ENCODE measurements at places on chromosomes 6 and 20.

DNA sequence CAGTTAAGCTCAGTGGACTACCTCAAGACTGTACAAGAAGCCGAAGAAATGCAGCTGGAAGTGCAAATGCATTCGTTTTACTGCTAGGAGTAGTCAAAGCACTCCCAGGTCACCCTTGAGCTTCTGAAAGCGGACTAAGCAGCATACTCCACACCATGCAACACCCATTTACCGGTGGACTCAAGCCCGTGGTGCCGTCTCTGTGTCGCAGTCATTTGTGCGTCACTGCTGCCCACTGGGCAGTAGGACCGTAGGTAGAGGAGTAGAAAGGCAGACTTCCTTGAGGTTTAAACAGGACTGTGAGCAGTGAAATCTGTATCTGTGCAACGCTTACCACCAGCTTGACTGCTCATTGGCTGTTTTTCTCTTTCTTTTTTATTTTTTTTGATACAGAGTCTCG lies 89.0 kb upstream of the FAM8A1 start:
- no peak for DNase-seq

- no peak for DNase-seq
Measured at GRCh38 chr6:139635401-139636130, 261.1 kb upstream of the CITED2 start.

GRCh38 chr6:43532201-43532600 lies 15.3 kb downstream of the POLR1C start:
- no peak for DNase-seq

DNA sequence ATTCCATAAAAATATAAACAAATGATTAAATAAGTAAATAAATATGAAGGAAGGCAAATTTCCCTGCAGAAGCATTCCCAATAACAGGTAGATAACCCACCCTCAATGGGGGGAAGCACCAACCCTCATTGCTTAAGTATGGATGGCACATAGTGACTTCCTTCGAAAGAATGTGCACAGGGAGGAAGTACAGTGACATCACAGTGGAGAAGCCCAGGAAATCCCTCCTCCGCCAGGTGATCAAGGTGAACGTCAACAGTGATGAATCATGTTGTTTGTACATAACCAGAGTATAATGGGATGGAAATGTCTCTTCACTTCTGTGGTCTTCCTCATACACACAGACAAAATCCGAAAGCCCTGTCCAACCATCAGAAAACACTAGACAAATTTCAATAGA lies 267.9 kb downstream of the THBS2 start:
- DNase-seq, result no peak

DNA sequence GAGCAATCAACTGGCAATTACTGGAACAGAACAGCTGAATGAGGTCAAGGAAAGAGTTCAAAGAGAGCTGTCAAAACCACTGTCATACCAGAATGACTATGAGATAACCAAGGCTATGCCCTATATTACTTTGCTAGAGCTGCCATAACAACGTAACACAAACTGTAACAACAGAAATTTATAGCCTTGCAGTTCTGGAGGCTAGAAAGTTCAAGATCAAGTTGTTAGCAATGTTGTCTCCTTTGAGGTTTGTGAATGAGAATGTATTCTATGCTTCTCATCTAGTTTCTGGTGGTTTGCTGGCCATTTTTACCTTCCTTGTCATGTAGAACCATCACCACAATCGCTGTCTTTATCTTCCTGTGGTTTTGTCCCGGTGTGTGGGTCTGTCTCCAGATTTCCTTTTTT lies 1323.0 kb upstream of the GJE1 start:
- peak; percentile 6 for DNase-seq

- DNase-seq, result no peak
Measured at GRCh38 chr6:154673919-154674318, 59.3 kb upstream of the SCAF8 start.

DNA sequence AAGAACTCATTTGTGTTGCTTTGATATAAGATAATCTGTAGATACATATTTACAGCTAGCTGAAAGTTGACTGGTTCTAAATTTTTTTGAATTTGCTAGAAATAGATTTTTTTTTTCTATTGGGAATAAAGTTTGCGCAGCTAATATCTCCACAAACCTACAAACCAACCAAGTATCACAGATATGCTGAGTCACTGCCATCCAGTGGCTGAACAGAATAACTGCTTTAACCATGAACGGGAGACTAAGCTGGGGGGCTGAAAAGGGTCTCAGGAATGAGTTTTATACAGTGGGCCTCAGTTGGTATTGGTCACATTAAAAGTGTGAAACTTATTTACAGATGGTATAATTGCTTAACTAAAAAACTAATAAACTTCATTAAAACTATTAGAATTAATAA lies 326.7 kb upstream of the CNR1 start:
- no peak for DNase-seq

DNA sequence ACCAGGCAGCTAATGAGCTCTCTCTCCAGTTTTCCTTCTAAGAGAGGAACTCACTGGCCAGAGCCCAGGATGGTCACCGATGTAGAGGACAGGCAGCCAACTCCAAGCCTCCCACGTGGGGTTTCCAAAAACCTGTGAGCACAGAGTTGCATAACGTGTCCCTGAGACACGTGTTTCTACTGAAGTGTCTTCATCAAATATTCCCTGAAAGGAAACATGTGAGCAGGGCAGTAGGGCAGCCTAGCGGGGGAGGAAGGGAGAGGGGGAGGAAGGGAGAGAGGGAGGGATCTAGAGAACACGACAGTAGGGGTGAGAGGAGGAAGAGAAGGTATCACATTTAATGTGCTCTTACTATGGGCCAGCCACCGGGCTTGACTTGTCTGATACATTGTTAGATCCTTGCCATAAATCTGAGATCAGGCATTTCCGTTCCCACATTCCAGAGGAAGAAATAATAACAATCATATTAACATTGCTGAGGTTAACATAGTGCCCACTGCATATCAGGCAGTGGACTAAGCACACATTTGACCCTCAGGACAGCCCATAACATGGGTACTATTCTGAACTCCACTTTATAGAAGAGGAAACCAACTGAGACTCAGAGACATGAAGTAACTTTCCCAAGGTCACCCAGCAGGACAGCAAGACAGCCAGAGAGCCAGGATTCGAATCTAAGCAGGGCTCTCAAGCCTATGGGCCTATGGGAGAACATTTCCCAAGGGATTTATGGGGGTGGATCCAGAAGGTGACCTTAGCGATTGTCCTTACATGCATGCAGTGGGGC lies 4.5 kb upstream of the SYS1 start:
- peak; percentile 49 for DNase-seq

- no peak for DNase-seq
Measured at GRCh38 chr6:119077391-119077642, 1.1 kb downstream of the FAM184A start.

- DNase-seq, result no peak
Measured at GRCh38 chr6:170176136-170176897, 114.6 kb downstream of the DLL1 start.

GRCh38 chr6:168394606-168395005 lies 46.4 kb upstream of the SMOC2 start:
- DNase-seq, result no peak

DNA sequence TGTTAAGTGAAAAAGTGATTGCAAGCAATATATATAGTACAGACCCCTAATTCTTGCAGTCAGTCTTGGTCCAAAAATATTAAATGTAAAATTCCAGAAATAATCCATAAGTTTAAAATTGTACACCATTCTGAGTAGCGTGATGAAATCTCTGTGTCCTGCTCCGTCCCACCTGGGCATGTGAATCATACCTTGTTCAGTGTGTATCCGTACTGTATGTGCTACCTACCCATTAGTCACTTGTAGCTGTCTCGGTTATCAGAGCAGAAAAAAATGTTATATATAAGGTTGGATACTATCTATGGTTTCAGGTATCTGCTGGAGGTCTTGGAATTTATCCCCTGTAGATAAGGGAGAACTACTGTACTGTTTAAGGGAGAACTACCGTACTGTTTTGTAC lies 16.3 kb downstream of the IRAK1BP1 start:
- DNase-seq, result no peak

DNA sequence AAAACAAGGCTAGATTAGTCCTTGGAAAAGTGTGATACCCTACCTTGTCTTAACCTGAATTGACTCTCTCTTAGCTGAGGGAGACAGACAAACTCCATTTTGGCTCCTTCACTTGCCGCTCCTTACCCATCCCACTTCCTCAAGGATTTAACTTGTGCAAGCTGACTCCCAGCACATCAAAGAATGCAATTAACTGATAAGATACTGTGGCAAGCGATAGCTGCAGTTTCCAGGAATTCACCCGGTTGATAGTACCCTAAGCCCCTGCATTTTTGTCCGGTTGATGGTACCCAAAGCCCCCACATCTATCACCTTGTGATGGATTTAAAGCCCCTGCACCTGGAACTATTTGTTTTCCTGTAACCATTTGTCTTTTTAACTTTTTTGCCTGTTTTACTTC lies 1.9 kb upstream of the SERINC3 start:
- no peak for DNase-seq

DNA sequence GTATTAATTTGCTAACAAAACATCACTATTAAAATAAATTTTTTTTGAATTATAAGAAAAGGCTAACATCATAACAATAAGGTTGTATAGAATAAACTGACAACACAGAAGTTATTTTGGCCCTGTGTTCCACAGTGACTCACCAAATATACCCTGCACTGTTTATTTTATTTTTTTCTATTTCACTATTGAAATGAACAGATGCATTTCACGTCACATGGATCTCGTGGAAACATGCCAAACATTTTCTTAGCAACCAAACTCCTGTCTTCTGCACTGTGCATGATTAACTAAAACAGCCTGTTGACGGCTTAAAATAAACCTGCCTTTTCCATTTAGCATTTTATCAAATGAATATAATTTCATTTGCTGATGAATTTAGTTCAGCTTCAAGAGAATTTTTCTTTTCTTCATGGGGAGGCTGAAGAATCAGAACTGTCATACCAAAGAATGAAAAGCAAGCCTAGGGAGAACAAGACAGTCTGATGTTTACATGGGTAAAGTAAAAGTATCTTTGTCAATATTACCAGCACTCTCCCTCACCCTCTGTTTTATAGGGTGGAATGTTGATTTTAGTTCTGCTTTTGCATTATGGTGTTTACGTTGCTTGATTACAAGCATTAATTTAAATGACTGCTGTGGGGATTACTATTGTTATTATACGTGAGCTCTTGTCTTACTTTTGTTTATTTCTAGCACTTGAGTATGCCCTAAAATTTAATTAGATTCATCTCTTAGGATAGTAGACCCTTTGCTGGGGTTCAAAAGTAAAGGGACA lies 115.3 kb downstream of the LCA5 start:
- DNase-seq, result peak; percentile 76

DNA sequence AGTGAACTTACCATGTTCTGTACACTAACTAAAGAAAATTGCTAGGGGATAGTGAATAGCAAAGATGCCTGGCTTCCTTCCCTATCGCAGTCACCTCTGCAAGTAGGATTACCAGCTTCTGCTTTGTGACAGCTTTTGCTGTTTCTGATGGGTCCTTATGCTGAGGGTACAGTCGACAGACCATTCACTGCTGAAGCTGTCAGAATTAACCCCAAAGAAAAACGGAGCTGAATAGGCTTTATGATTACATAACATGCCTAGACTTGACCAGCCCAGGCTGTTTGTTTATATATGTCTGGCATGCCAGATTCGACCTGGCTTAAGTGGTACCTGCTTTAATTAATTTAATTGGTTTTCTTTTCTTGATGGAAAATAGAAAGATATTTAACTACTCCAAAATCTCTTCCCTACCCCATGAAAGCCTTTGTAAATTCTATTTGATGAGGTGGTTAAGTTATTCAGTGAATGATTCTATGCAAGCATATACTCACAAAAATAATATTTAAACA lies 21.7 kb upstream of the PRELID3B start:
- DNase-seq, result no peak

GRCh38 chr20:25251558-25251957 lies 3.7 kb downstream of the PYGB start:
- DNase-seq, result no peak

GRCh38 chr6:22218410-22218809 lies 78.4 kb downstream of the PRL start:
- no peak for DNase-seq

- no peak for DNase-seq
Measured at GRCh38 chr20:57398231-57398821, 7.1 kb downstream of the RBM38 start.

DNA sequence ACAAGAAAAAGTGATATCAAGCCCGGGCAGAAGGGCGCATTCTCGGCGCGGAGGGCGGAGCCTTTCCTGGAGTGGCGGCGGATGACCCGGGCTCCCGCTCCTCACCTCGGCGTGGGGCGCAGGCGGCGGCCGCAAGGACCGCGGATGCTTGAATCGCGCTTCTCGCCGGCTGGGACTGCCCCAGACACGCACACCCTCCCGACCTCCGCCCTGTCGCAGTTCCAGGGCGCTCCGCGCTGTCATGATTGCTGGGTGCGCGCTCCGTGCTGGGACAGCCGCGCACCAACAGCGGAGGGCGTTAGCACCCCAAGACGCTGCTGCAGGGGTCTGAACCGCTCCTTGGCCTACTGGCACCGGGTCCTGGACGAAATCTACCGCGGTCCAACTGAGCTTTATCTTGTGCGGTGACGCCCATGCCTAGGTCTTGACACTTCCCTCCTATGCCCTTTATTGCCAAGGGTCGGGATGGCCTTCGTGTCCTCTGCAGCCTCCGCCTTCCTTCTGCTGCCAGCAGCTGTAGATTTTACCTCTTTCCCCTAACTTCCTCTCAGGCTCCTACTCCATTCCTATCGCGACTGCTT lies 43.3 kb downstream of the IRAK1BP1 start:
- DNase-seq, result no peak

DNA sequence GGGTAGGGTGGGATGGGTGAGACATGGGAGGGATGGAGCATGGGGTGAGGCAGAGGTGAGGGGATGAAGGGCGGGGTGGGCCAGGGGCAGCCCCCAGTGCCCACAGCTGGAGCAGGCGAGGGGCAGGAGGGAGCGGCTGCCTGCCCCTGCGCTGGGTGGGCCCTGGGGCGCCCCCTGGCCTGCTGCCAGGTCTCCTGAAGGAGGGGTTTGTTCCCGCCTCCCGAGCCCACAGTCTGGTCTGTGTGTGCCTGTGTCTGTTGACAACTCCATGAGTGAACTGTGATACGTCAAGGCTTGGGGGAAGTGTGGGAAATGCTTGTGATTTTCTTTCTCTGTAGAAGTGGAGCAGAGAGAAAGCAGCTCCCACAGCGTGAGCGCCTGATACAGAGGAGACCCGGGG lies 10.9 kb upstream of the MRGBP start:
- no peak for DNase-seq

- DNase-seq, result peak; percentile 39
Measured at GRCh38 chr20:45685896-45686295, 15.9 kb upstream of the WFDC11 start.

DNA sequence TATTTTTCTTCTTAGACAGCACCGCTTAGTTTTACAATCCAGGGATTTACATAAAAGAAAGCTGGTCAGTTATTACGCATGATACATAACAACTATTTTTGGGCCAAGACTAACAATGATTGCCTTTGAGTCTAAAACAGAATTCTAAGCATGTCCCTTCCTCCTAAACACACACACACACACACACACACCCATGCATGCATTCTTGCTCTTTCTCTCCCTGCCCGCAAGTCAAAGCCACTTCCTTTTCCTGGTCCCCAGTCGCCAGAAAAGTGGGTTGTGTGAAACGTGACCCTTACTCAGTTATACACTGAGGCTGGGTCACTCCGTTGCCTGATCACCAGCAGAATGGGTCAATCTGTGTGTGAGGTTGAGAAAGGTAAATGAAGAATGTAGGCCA lies 31.4 kb downstream of the FYN start:
- peak; percentile 85 for DNase-seq

- DNase-seq, result no peak
Measured at GRCh38 chr6:106612671-106613416, 16.5 kb downstream of the RTN4IP1 start.

GRCh38 chr20:24403406-24403805 lies 66.0 kb upstream of the SYNDIG1 start:
- peak; percentile 18 for DNase-seq
